NB4 (cell line): ENCODE measurements at places on chromosomes 6 and 20.
A peak's percentile ranks its signal among the peaks of the same experiment; 100 is the strongest.

DNA sequence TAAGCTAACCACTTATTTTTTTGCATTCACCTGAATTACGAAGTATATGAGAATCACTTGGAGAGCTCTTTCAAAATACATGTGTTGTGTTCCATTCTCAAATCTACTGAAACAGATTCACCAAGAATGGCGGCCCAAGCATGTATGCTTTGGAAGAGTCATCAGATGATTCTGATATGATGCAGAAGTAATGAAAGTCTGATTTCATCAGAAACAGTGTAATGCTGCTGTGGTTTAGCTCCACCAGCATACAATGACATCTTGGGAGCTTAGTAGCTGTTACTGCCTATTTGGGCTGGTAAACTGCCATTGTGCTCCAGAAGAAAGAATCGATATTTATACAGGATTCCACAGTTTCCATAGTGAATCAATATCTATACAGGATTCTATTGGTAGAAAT lies 52.9 kb downstream of the UBR2 start:
- DNase-seq: no peak

- DNase-seq: no peak
These were observed 665.5 kb downstream of the TENT5A start for GRCh38 chr6:81086991-81087390.

- no peak for DNase-seq
These were observed 33.9 kb downstream of the MBOAT1 start for GRCh38 chr6:20178327-20178726.

GRCh38 chr20:16861708-16862107 lies 113.5 kb downstream of the OTOR start:
- DNase-seq: no peak

DNA sequence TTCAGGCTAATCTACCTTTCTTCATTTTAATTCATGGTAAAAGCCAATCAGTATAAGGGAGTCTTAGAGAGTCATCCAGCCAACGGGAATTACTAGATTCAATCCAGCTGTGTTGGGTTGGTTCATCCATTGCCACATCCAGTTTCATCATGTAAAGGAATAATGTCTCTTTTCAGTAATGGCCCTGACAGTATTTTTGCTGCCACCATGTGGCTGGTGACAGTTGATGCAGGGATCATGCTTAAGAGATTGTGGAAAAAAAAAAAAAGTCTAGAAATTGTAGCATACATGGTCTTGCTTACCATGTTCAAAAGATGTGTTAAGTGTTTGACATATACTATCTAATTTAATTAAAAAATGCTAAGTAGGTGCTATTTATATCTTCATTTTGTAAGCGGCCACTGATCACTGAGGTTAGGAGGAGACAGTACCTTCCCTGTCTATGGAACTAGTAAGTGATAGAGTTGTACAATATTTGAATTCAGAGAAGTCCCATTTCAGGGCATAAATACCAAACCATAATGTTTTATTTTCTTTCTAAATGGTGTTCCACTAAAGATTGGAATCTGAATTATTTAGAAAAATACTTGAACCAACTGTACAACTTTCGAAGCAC lies 135.9 kb downstream of the KHDRBS2 start:
- peak; percentile 58 for DNase-seq

DNA sequence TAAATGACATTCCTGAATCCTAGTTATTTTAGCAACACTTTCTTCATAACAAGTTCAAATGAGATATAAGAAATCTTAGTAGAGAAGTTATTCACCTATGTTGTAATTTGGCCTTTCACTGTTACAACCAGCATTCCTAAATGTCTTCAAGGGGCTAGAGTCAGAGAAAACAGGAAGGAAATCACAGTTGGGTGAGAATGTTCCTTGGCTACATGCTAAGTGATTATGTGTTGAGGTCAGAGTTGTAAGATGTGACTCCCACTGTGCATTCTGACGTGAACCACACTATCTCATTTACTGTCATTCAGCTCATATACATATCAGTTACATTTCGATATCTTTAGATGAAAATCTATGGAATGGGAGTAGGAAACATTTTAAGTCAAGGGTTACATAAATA lies 51.0 kb upstream of the MLIP start:
- no peak for DNase-seq

GRCh38 chr6:33278392-33278741 lies 1.4 kb downstream of the B3GALT4 start:
- DNase-seq: no peak

DNA sequence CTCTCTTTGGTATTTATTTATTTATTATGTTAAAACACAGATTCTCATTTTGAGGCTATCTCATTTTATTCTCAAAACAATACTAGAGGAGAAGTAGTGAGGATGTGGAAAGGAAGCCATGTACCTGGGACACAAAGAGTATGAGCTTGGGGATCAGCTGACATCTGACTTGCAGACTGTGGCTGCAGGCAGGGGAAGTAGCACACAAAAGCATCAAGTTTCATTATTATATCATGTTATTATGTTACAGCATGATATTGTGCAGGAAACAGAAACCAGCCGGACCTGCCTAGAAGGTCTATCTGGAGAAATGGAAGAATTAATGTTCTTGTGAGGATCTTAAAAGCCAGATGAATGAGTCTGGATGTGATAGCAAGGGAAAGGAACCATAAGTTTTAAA lies 248.2 kb downstream of the KHDC1L start:
- DNase-seq: no peak

DNA sequence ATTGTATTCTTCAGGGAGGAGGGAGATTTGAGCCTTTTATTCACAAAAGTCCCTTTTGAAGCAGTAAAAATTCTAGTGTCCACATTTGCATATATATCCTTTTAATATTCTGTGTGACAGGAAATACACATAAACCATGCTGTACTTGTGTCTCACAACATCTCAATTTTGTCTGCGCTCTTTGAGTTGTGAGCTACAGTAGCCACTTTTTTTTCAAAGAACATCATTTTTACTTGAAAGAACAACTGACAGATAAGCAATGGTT lies 21.3 kb downstream of the LMBRD1 start:
- no peak for DNase-seq

DNA sequence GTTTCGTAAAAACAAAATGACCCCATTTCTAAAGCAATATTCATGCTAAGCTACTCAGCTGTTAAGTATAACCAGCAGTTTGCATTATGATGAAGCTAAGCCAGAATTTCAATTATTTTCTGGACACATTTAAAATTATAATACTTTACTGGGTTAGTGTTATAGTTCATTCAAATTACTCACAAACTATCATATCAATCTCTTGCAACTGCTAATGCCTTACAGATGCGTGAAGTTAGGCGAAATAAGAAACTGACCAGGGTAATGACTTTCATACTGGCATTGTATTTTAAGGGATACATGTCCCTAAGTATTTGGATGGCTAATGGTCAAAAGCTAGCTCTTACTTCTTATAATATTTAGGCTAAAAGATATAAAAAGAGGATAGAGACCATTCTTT lies 249.6 kb downstream of the TSHZ2 start:
- DNase-seq: no peak

DNA sequence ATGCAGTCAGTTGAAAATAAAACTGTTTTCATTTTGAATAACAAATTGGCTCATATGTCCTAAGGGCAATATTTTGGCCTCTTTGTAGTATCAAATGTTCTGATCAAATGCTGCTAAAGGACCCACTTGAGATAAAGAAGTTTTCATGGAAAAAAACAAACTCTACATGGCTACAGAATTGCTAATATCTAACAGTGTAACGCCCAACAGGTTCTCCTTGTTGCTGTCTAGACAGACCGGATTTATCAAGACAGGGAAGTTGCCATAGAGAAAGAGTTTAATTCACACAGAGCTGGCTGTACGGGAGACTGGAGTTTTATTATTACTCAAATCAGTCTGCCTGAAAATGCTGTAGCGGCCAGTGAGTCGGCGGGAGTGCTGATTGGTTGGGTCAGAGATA lies 19.4 kb upstream of the MAN1A1 start:
- no peak for DNase-seq
